ENCODE measurements at places on chromosomes 16 and 17.
A peak's percentile ranks its signal among the peaks of the same experiment; 100 is the strongest.

DNA sequence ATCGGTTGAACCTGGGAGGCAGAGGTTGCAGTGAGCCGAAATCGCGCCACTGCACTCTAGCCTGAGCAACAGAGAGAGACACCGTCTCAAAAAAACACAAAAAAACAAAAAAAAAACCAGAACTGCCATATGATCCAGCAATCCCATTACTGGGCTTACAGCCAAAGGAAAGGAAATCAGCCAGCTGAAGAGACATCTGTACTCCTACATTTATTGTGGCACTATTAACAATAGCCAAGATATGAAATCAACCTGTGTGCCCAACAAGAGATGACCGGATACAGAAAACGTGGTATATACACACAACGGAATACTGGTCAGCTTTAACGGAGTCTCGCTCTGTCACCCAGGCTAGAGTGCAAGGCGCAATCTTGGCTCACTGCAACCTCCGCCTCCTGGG, 14.6 kb downstream of the FANCA start:
- no peak for DNase-seq

DNA sequence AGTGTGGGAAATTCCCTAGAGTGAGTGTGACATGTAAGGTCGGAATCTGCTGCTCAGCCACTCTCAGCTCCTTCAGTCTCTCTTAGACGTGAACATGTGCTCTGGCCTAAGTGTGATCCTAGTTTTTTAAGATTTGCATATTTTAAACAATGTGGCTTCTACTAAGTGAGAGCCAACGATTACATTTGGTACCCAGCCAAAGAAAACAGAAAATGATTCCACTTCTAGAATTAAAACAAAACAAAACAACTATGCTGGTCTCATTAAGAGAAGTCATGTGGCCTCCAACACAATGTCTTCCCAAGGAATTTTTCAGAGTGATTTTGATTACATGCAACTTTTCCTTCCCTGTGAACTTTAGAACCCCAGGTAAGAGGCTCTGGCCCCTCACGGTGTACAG, 10.1 kb downstream of the TMEM238L start:
- no peak for DNase-seq

DNA sequence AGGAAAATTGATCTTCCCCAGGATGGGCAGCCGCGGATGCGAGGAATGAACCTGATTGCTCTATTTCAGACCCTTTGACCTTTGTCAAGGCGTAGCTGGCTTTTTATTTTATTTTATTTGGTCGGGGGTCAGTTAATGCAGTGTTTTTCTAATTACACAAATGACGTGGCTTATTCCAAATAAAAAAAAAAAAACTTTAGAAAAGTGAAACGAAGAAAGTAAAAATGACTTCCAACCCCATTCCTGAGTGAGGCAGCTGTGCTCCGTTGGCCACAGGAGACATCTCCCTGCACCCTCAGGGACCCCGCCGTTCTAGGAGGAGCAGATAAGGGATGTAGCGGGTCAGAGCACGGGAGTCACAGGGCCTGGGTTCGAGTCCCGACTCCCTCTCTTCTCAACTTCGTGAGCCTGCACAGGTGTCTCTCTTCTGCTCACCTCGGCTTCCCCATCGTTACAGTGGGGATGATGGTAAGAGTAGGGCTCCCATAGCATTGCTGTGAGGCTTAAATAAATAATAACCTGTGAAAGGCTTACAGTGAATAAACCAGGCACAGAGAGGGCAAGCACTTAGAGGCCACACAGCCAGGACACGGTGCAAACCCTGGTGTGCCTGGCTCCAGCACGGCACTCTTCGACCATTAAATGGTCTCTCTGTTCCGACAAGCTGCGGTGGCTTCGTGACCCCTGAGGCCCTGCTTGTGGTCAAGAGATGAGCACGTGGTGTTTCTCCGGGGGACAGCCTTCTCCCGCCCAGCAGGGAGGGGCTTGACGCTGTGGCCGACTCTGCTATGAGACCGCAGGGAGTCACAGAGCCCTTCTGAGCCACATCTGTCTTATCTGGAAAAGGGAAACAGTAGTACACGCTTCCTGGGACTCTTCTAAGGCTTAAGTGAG, 10.2 kb downstream of the FOXF1 start:
- no peak for DNase-seq

GRCh38 chr17:80457236-80457856, 19.1 kb downstream of the NPTX1 start:
- DNase-seq = no peak

DNA sequence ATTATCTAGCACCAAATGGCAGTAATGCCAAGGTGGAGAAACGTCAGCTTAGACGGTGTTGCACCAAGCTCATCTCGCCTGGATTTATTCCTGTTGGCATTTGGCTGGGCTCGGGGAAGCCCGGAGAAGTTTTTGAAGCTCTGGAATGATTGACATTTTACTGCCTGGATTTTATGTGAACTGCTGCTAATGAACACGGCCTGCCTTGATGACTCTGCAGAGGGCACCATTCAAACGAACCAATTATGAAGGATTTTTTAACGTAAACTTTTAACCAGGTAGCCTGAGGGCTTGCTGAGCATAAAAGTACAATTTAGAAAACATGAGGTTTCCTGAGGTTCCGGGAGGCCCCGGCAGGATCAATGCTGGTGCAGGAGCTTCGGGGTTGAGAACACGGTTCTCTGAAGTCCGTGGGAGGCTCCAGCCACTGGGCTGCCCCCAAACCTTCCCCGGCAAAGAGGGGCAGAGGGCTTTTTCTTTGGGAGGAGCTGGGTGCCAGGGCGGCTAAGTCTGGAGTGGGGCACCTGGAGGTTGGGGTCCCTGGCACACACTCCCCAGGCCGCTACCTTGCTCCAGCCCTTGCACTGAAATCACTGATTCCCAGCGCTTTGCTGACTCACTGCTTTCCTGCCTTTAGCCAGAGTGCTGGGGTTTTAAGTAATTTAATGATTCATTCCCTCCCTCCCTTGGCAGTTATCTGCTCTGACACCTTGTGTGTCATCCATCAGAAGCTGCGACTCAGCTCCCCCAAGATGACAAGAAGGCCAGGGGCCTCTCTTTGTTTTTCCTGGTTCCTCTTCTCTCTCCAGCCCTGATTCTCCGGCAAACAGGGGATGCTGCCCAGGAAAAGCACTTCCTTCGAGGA, 161.2 kb upstream of the IRX3 start:
- DNase-seq = no peak

GRCh38 chr17:32192379-32192778, 50.1 kb downstream of the RHOT1 start:
- DNase-seq = no peak

- no peak for DNase-seq
Observed at GRCh38 chr17:75039238-75039637, 7.5 kb downstream of the ATP5PD start.

DNA sequence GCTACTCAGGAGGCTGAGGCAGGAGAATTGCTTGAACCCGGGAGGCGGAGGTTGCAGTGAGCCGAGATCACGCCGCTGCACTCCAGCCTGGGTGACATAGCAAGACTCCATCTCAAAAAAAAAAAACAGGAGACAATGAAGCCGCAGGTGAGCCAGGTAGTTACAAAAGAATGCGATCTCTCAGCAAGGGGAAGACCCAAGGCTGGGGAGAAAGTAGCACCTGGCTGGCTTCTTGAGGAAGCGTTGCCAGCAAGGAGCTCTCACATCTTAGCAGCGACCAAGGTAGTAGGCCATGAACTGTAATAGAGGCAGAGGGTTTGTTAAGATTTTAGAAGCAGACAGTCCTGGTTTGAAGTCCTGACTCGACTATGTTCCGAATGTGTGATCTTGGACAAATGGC, 175.0 kb downstream of the AIPL1 start:
- DNase-seq = no peak

DNA sequence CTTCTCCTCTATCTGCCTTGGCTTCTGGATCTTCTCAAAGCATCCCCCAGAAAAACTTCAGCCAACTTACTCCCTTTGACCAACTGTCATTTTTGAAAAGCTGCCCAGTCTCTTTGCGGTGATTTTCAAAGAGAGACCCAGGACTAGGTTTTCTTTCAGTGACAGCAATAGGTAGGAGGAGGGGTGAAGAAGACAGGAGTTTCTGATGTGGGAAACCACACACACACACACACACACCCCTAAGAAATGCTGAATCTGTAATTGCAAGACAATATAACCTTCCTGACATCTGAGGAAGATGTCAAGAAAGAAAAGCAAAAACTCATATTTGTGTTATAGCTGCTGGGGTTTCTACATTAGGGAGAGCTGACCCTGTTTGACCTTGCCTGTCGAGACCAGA, 5.2 kb downstream of the FAM20A start:
- DNase-seq = no peak

DNA sequence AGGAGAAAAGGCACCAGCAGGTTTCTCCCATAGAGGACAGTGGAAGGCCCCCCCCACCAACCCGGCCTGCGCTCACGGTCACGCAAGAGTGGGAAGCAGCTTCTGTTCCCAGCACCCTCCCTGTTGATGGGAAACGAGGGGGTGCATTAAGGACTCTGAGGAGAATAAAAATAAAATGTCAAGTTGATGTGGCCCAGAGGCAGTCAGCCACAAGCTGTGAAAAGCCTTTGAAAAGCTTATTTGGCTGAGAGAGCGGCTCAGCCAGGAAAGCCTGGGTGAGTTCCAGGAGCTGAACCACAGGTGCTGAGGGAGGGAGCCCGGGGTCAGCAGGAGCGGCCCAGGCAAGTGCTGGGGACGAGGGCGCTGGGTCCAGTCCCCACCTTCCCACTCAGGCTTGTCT, 26.9 kb upstream of the SPATA32 start:
- DNase-seq = no peak

- no peak for DNase-seq
Observed at GRCh38 chr16:87698676-87699199, 67.0 kb downstream of the KLHDC4 start.

DNA sequence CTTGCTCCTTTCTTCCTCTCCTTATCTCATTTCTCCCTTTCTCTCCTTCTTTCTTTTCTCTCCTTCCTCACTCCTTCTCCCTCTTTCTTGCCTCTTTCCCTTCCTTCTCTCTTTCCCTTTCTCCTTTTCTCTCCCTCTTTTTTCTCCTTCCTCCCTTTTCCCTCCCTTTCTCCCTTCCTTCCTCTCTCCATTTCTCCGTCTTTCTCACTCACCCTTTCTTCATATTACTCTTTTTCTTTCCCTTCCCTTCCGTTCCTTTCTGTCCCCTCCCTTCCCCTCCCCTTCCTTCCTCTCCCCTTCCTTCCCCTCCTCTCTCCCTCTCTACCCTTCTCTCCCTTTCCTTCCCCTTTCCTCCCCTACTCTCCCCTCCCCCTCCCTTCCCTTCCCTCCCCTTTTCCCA, 240.8 kb downstream of the HS3ST3B1 start:
- DNase-seq = no peak

- DNase-seq = no peak
Observed at GRCh38 chr16:10219742-10220141, 37.5 kb upstream of the GRIN2A start.

- peak; percentile 95 for DNase-seq
Observed at GRCh38 chr16:679814-680624, at the start of gene STUB1. Gene STUB1 (plus strand): TSS chr16:680410. CDS start chr16:680526, 116 bp downstream.

DNA sequence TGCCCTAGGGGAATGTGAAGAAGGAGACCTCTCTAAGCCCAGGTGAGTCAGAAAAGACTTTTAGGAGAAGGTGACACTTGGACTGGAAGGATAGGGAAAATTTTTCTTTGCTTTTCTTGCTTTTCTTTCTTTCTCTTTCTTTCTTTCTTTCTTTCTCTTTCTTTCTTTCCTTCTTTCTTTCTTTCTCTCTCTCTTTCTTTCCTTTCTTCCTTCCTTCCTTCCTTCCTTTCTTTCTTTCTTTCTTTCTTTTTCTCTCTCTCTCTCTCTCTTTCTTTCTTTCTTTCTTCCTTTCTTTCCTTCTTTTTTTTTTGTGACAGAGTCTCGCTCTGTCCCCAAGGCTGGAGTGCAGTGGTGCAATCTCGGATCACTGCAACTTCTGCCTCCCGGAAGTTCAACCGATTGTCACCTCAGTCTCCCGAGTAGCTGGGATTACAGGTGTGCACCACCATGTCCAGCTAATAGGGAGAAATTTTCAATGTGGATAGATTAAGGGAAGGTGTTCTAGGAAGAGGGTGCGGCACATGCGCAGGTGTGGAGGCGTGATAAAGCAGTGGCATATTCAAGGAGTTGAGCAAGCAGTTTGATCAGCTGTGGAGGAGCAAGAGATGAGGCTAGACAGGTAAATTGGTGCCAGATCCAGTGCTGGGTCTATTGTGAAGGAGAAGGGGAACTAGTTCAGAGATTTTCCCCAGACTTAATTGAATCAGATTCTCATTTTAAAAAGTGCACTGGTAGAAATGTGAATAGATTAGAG, 40.4 kb downstream of the MMD start:
- no peak for DNase-seq

- peak; percentile 64 for DNase-seq
Observed at GRCh38 chr17:2050300-2051060, 4.4 kb upstream of the HIC1 start.

DNA sequence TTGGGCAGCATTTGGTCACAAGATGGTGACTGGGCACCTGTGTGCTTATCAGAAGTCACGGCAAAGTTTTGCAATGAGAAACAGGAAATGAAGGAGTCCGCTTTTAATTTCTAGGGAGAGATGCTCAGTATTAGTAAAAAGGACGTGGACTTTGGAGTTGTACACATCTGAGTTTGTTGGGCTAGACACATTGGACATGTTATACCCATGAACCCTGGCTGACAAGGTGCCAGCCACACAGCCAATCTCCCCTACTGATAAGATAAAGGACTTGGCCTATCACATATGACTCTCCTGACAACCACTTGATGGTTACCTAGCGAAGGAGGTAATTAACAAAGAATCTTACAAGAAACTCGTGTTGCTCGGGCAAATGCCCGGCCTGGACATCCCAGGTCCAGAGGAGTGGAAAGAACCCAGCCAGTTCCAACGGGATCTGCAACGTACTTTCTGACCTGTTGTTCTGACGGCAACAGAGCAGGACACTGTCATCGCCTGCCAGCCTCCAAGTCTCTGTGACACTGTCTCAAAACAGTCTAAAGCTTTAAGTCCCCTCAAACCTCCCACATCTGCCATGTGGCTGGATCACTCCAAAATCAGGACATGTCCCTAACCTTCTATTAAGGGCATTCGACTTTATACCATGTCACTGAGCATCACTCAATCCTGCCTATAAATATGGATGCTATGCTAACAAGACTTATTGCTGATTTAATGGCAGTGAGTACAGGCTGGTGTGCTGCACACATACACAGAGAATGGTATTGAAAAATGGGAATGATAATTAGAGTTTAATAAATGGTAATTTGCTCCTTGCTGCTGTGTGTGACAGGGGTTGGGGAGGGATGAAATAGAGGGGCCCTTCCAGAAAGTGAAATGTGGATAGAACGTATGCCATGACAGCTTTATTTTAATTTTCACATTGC, 47.6 kb upstream of the LYRM9 start:
- no peak for DNase-seq

GRCh38 chr17:47180337-47180736, 8.8 kb downstream of the CDC27 start:
- no peak for DNase-seq

DNA sequence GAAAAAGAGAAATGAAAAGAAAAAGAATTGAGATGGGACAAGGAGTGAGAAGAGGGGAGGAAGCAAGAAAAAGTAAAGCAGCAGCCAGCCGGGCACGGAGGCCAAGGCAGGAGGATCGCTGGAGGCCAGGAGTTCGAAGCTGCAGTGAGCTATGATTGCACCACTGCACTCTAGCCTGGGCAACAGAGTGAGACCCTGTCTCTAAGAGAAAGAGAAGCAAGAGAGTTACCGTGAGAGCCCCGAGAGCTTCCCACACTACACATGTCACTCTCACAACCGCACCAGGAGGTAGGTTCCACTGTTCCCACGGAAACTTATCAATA, 18.8 kb upstream of the LITAF start:
- DNase-seq = no peak

- DNase-seq = no peak
Observed at GRCh38 chr17:50841949-50842354, 6.6 kb downstream of the WFIKKN2 start.

Data from activated CD4-positive, CD25-positive, alpha-beta regulatory T cell (primary cell).